ENCODE measurements at places on chromosomes 13 and 19.
A peak's percentile ranks its signal among the peaks of the same experiment; 100 is the strongest.

GRCh38 chr13:20993661-20994440 is 67.5 kb downstream of the LATS2 start:
- no peak for DNase-seq

GRCh38 chr19:18735324-18735723 is 51.8 kb downstream of the CRTC1 start:
- no peak for DNase-seq

- DNase-seq: no peak
Observed at GRCh38 chr13:113835461-113836270, 28.2 kb downstream of the GAS6 start.

DNA sequence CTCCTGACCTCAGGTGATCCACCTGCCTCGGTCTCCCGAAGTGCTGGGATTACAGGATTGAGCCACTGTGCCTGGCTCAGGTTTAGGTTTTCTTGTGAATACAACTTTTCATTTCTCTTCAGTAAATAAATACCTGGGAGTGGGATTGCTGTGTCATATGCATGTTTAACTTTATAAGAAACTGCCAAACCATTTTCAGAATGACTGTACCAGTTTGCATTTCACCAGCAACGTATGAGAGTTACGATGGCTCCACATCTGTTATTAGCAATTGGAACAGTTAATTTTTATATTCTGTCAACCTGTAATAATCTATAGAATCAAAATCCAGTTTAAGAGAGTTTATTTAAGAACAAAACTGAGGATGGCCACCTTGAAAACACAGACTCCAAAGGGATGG is 52.2 kb downstream of the TEX26 start:
- no peak for DNase-seq

GRCh38 chr19:50496189-50497021 is 14.6 kb downstream of the JOSD2 start:
- no peak for DNase-seq

GRCh38 chr19:31715249-31715945 is 366.2 kb upstream of the TSHZ3 start:
- DNase-seq: no peak

GRCh38 chr13:24680258-24680920 is at the start of gene ATP12A:
Gene ATP12A (plus strand): TSS chr13:24680408. CDS start chr13:24680744, 336 bp downstream.
- peak; percentile 51 for DNase-seq

- no peak for DNase-seq
Observed at GRCh38 chr19:46299695-46300094, 2.9 kb downstream of the HIF3A start.

DNA sequence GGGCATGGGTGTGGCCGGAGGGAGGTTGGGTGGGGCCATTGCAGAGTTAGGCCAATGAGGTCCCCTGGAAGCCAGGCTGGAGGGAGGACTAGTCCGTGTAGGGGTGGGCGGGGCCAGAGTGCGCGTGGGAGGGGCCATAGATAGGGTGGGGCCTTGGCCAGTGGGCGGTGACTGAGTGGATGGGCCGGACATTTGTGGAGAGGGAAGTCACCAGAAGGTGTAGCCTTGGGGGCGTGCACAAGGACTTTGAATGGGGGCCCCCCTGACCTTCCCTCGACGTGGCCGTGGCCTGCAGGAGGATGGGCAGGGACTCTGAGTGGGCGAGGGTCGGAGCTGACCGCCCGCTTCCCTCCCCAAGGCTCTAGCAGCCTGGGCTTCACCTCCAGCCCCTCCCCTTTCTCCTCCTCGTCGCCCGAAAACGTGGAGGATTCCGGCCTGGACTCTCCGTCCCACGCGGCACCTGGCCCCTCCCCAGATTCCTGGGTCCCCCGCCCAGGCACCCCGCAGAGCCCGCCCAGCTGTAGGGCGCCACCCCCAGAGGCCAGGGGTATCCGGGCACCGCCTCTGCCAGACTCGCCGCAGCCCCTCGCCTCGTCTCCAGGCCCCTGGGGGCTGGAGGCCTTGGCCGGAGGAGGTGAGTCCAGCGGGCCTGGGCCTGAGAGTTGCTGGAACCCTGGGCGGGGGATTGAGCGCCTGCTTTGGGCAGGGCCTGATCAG is 16.5 kb upstream of the B3GNT3 start:
- peak; percentile 64 for DNase-seq

GRCh38 chr13:40539576-40540327 is 126.7 kb downstream of the FOXO1 start:
- no peak for DNase-seq

DNA sequence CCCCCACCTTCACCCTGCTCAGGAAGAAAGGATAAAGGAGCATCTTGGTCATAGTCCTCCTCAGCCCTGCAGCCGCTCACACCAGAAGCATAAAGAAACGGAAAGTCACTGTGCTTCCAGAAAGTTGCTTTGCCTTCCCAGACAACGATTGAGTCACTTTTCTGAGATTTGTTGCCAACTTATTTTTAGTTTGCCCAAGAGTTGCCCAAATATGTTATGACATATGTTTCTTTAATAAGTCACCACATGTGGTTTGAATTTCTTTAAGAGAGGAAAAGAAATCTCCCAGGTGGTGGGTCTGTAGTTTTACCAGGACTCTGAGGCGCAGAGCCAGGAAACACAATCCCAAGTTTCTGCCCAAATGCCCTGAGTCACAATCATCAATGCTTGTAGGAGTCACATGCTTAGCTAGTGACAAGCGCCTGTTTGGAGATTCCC is 63.4 kb upstream of the LRCH1 start:
- DNase-seq: no peak

- no peak for DNase-seq
Observed at GRCh38 chr13:36101157-36101556, 30.0 kb downstream of the DCLK1 start.

DNA sequence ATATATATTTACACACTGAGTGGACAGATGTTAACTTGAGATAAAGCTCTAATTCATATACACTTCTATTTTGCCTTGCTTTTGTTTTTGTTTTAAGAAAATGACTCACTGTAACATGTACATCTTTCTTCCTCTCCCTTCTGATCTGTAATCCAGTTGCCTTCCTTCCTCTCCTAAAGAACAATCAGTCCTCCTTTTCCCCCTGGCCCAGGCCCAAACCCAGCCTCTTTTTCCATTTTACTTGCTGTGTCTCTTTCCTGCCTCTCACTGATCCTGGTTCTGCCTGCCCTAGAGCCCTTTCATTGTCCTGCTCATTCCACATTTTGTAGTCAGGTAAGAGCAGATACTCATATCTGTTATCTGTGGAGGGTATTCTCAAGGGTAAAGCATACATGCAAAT is 50.8 kb downstream of the ZAR1L start:
- DNase-seq: no peak

GRCh38 chr19:41903193-41903953 is 20.4 kb downstream of the ARHGEF1 start:
- no peak for DNase-seq
